Lung (tissue), 17 donors: ENCODE measurements at places on chromosomes 7 and 10.

GRCh38 chr7:4939971-4940728 lies 18.8 kb downstream of the MMD2 start:
- no peak for DNase-seq

DNA sequence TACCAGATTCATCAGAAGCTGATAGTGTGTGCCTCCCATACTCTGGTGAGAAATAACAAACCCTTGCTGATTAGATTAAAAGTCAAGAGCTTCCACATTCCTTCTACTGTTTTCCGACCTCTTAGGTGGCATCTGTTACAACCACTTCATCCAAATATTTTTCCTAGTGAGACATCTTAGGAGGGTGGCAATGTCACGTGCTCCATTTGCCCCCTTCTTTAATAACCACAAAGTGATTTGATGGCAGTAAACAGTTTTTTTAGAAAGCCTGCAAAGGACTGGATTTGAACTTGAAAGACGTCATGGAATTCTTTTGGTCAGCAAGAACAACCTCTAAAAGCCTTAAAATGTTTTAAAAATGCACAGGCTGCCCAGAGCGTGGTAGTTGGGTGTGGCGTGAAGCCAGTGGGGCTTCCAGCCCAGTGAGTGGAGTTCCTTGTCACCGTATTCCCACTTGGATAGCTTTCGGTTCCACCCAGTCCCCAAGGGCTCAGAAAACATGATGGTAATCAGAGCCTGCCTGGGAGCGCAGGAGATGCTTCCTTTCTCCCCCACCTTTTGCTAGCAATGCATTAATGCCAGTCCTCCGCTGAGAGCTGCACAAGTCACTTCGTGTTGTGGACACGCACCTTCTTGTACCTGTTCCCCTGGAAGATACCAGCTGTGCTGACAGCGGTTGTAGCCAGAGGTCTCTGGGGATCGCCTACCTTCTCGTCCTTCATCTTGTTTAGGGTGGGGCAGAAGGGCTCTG lies 256.4 kb downstream of the KIAA1217 start:
- no peak for DNase-seq

- DNase-seq: peak; percentile 97
These were observed 14.1 kb downstream of the YAE1 start for GRCh38 chr7:39580149-39580874.

- DNase-seq: no peak
These were observed 108.8 kb downstream of the SH3PXD2A start for GRCh38 chr10:103746598-103746997.

- no peak for DNase-seq
These were observed 211.2 kb downstream of the ITGB1 start for GRCh38 chr10:32746869-32747268.
